ENCODE measurements at places on chromosomes 6 and 20.

DNA sequence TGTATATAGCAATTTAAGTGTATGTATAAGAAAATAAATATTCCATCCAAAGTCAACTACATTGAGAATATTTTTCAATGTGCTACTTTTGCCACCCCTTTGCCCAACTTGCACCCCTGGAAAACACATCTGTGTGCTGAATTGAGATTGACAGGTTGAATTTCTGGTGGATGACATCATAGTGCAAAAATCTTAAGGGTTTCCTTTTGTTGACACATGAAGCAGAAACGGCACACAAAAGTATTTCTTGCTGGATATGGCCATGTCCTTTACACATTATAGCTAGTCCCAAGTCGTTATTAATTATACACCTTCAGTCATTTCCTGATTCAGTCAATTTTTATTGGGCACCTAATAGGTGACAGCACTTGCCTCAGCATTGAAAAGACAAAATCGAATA is 188.7 kb upstream of the FBXL4 start:
- DNase-seq = no peak

- DNase-seq = no peak
Observed at GRCh38 chr6:36957773-36958271, 3.3 kb downstream of the PI16 start.

GRCh38 chr6:142943711-142944123 is 1.3 kb downstream of the HIVEP2 start:
- no peak for DNase-seq

DNA sequence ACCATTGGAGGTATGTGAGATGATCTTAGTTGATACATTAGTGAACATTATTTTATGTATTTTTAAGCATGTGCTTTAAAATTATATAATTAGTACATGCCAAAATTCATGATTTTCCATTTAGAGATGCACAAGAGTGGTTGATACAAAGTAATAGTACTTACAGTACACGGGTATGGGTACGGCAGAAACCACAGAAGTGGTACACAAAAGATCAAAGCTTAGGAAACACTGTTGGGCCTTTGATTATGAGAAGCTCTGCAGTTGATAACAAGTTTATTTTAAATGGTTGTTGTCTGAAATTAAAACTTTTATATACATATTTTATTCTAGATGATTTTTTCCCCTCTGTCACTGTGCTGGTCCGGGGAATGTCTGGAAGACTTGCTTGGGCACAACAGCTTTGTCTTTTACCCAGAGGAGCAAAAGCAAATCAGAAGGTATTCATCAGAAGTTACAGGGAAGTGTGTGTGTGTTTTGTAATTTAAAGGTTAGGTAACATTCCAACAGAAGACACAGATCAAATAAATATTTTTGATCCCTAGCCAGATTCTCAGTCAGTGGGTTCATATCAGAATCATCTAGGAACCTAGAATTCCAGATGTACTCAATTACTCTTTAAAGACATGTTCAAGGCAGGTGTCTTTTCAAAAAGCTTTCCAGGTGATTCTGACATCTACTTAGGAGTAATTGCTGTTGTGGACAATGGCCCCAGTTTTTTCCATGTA is 32.5 kb upstream of the ADIG start:
- no peak for DNase-seq

DNA sequence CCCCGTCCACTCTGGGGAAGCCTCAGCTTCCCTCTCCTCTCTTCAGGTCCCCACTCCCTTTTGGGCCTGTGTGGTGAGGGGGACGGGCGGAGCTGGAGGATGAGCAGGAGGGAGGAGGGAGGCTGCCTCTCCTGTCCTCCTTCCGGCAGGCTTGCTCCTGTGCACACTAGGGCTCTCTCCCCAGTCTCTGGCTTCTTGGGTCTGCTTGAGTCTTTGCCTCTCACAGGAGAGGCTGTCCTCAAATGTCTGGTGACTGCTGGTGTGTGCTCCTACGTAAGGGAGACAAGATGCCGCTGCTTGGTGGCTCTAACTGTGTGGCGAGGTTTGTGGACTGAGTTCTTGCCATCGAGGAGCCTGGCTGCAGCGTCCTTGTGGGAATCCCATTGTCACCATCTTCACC is 8.8 kb upstream of the SMOC2 start:
- no peak for DNase-seq

DNA sequence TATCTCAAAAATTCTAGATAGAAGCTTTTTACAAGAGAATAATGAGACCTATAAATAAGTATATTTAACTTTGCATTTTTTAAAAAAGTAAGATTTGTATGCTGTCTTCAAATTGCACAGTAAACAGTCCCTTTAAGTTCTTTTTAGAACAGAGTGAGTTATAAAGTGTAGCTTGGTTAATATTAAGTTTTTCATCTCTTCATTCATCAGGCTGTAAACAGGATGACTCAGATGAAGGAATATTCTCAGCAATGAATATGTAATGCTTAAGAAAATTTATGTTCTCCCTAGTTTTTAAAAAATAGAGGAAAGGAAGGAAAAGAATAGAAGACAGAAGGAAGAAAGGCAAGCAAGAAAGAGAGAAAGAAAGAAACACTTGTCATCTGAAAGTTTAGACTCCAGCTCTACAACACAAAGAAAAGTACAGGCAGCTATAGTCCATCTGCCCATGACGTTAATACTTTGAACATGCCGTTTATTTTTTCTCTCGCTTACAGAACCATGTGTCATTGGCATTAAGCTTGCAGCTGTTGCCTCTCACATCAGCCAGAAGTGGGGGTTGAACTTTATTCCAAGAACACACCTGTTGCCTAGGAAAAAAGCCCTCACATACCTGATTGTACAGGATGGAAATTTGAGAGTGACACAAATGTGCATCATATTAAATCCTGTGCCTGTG is 36.1 kb downstream of the CAP2 start:
- no peak for DNase-seq

- no peak for DNase-seq
Observed at GRCh38 chr6:167819576-167819975, 7.1 kb upstream of the AFDN start.

DNA sequence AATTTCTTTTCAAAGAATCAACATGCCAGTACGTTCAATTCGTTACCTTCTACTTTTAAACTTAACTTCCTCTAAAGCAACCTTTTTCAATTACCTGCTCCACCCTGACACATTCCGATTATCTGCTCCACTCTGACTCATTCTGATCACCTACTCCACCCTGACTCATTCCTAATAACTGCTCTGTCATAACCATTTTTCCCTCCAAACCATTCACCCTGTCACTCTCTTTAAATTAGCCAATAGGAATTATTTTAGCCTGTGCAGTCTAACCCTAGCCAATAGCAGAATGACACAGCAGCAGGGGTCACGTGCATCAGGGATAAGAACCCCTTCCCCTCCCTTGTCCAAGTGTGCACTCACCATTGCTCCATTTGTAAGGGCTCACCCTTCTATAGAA is 557.4 kb upstream of the EYS start:
- no peak for DNase-seq

GRCh38 chr6:68364271-68364805 is 270.7 kb upstream of the ADGRB3 start:
- DNase-seq = no peak

DNA sequence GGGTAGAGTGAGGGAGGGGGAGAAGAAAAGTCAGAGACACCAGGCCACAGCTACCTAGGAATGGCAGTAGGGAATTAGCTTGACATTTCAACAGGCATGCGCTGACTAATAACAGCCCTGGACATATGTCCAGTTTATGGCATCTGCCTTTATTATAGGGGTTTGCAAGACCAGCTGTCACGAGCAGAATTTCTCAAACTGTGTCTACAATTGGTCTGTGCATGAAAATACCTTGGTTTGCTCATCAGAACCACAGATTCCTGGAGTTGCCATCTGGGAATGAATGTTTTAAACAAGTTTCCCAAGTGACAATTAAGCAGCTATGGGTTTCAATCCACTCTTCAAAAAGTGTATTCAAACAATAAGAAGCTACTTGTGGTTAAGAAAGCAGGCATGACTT is 110.3 kb upstream of the ENPP5 start:
- DNase-seq = no peak

DNA sequence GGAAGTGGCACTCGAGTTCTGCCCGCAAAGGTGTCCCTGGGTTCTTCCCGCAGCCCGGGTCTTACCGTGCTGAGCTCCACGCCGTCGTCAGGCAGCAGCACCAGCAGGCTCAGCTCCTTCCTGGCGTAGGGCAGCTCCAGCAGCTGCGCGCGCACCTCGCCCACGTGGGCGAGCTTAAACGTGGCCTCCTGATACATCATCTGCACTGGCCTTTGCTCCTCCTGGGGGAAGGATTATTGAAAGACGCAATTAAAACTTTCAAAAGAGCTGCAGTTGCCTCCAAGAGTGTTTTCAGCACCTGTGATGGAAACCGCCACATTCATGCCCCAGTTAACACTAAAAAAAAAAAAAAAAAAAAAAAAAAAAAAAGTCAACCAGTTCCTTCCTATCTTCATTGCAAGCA is 11.3 kb downstream of the SERPINB9 start:
- no peak for DNase-seq

- DNase-seq = no peak
Observed at GRCh38 chr6:126743076-126743475, 375.4 kb upstream of the RSPO3 start.

DNA sequence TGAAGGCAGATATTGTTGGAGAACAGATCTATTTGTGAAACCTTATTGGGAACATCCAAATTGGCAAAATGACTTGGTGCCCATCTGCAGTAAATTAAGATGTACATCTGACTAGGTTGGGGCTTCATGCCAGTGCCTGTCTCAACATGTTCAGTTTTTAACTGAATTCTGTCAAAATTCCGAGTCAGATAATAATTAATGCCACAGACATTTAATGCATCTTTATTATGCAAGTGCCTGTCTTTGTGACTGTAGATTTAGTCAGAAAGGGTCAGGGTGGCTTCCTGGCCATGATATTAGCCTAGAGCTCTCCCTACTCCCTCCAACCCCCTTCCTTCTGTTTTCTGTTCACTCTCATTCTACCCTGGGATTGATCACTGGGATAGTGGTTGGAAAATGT is 199.3 kb upstream of the FLRT3 start:
- no peak for DNase-seq

- no peak for DNase-seq
Observed at GRCh38 chr6:130932921-130933320, 105.7 kb downstream of the SMLR1 start.

- DNase-seq = no peak
Observed at GRCh38 chr6:17349427-17349826, 44.0 kb upstream of the CAP2 start.

DNA sequence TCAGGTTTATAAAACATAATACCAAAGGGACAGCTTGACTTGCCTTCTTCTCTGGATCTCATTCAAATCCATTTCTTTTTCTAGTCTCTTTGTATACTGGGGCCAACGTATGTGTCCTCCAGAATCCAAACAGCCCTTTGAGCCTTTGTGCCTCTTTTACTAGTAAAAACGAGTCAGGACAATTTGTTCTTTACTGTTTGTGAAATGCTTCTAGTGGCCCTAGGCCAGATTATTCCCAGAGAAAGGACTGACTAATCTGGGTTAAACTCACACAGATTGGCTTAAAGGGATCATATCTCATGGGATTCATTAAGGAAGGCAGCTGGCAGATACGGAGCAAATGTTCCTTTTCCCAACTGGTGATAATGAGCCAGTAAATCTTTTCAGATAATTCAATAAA is 32.1 kb upstream of the MANEA start:
- DNase-seq = no peak

DNA sequence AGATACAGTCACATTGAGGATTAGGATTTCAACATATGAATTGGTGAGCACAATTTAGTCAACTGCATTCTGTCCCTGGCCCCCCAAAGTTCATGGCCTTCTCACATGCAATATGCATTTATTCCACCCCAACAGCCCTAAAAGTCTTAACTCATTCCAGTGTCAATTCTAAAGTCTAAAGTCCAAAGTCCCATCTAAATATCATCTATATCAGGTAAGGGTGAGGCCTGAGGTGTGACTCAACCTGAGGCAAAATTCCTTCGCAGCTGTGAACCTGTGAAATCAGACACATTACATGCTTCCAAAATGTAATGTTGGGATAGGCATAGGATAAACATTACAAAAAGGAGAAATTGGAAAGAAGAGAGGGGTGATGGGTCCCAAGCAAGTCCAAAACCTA is 27.8 kb downstream of the CLIC5 start:
- no peak for DNase-seq

DNA sequence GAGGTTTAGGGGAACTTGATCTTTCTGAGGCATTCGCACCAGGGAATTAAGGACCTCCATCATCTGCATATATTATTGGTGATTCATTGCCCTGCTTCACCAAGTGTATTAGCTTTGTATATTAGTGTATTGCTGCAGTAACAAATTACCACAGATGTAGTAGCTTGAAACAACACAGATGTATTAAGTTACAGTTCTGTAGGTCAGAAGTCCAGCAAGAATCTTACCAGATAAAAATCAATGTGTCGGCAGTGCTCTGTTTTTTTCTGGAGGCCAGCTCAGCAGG is 65.8 kb downstream of the HMGN3 start:
- no peak for DNase-seq

- no peak for DNase-seq
Observed at GRCh38 chr20:32495217-32495565, 89.9 kb downstream of the NOL4L start.

- no peak for DNase-seq
Observed at GRCh38 chr6:170583756-170584180, 669 bp downstream of the PDCD2 start.

DNA sequence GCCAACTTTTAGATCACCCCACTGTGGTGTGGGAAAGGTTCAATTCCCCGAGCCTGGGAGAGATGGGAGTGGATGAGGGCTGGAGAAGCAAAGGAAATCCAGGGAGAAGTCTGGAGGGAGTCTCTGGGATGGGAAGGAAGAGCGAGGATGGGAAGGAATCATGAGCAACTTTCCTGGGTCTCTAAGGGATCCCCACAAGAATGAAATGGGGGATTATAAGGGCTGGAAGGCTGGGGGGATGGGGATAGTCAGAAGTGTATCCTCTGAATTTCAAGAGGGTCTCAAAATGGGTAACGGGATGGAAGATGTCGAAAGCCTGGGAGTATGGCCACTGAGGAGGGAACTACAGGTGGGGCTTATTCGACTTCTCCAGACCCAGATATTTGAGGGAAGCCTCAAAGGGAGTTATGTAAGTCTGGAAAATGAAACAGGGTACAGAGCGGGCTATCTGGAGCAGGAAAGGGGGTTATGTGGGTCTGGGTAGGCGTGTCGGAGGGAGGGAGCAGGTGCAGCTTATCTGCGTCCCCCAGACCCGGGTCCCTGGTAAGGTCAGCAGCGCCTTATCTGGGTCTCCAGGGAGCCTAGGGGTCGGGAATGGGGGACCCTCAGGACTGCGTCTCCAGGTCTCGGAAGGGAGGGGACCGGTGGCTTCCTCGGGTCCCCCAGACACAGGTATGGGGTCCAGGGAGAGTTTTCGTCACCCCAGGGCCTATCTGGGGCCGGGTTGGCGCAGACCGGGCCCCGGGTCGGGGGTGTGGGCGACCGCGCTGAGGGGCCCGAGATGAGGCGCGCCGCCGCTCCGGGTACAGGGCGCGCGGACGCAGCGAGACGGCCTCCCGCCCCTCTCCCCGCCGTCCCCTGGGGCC is 550 bp downstream of the PLAGL2 start:
- no peak for DNase-seq

- no peak for DNase-seq
Observed at GRCh38 chr6:30470968-30471367, 18.3 kb upstream of the HLA-E start.

- no peak for DNase-seq
Observed at GRCh38 chr6:83593395-83593785, 81.1 kb downstream of the PRSS35 start.
